ENCODE measurements at places on chromosomes 6 and 20. TPM values are rescaled to one million over a fixed set of nuclear protein-coding genes. Genes with fewer than 3 reads are reported as not detected.

- DNase-seq, result no peak
Observed at GRCh38 chr6:148200293-148200692, 142.3 kb upstream of the SASH1 start.

GRCh38 chr6:131931063-131931750 lies 20.0 kb downstream of the CCN2 start:
- DNase-seq, result no peak

- DNase-seq, result no peak
Observed at GRCh38 chr6:20877008-20877937, 343.0 kb downstream of the CDKAL1 start.

GRCh38 chr6:157585274-157586087 lies 204.5 kb downstream of the ZDHHC14 start:
- DNase-seq, result no peak

GABRR1 gene
- total RNA-seq, result not detected

LAMP5 gene
- 3.3 TPM for total RNA-seq

SFT2D1 gene
- 36.0 TPM for total RNA-seq
